NCI-H2029 (cell line): ENCODE measurements at places on chromosomes 4 and X.

DNA sequence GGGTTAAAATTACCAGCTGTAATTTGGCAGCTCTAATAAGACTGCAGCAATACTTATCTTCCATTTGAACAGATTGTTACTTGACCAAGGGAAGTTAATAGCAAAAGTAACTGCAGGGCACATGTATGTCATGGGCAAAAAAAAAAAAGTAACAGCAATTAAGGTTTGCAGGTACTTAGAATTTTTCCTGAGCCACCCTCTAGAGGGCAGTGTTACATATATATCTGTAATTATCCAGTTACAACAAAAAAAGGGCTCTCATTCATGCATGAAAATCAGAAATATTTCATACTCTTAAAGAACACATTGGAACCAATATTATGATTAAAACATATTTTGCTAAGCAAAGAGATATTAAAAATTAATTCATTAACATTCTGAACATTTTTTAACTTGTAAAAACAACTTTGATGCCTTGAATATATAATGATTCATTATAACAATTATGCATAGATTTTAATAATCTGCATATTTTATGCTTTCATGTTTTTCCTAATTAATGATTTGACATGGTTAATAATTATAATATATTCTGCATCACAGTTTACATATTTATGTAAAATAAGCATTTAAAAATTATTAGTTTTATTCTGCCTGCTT lies 25.1 kb downstream of the XIAP start:
- DNase-seq: peak; percentile 21

GRCh38 chr4:145580906-145581305 lies 38.3 kb upstream of the MMAA start:
- DNase-seq: no peak

DNA sequence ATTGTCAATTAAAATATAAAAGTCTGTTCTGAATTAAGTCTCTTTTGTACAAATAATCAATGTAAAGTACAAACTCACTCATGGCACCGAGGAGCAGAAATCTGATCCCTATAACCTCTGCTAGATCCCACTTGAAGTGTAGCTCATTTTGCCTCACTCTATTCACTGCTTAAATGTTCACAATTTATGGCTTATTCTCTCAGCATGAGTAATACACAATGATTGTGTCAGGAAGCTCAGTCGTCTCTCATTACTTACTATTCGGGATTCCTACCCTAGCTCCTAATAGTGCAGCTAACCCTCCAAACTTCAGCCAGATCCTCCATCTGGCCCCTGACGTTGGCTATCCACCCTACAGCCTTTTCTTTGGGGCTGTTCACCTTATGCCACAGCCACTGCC lies 4.7 kb upstream of the AMMECR1 start:
- DNase-seq: no peak

DNA sequence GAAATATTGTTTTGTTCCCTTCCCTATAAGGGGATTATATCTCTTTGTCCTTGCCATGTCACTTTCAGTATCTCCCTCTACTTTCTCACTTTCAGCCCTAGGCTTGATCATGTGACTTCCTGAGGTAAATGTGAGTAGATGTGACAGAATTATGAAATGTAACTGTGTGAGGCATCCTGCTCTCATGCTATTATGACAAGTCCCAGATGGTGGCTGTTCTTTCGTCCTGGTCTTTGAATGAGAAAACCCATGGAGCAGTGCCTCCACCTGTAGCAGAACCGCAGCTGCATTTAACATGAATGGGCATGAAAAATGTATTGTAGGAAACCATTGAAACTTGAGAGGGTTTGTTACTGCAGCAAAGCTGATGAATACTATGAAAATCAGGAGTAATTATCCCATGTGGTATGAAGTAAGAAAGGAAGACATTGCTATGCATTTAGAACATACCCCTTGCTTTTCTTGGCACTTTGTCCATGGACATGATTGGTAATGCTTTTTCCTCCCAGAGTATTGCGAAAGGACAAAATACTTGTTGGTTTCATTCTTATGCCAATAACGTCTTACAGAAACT lies 202.2 kb upstream of the GPRIN3 start:
- no peak for DNase-seq

DNA sequence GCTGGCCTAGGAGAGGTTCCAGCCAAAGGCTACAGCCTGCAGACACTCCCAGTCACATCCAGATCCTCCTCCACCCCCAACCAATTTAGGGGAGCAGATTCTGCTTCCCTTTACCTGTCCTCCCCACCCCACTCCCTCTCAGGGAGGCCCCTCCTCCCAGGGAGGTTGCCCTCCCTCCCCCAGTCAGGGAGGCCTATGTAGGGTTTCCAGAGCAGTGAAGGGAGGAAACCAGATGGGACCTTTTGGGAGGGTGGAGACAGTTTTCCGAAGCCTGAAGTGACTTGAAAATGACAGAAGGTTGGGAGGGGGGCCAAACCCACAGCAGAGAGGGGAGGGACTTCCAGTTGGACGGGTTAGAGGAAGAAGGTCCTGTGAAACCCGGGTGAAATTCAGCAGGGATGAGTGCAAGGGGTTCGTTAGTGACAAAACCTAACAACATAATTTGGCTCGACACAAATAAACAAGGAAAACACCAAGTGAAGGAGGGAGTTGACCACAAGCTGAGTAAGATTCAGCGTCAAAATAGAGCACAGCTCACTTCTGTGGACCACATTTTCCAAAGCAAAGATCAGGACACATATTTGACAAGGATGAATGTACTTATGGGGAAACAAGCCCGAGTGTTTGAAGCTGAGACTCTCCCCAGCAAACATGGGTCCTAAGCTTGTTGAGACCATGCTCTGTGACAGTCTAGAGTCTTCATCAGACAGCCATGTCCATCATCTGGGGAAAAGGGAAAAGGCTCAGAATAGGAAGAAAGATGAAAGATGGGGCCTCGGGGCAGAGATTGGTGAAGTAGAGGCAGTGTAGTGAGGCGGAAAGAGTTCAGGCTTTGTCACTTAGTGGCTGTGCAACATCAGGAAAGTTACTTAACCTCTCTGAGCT lies 46.4 kb downstream of the PRPS1 start:
- no peak for DNase-seq

DNA sequence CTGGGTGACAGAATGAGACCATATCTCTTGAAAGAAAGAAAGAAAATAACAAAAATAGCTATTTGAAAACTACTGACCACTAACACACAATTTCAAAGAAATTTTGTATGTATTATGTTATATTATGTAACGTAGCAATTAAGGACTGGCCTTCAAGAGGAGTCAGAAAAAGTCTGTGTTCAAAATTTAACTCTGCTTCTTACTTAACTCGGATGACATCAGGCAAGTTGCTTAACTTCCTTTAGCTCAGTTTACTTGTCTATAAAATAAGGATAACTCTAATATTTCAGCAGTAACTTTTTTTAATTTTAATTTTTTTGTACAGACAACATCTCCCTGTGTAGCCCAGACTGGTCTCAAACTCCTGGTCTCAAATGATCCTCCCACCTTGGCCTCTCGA lies 14.6 kb upstream of the PRSS12 start:
- DNase-seq: no peak

GRCh38 chr4:31442236-31442635 lies 722.1 kb downstream of the PCDH7 start:
- no peak for DNase-seq

DNA sequence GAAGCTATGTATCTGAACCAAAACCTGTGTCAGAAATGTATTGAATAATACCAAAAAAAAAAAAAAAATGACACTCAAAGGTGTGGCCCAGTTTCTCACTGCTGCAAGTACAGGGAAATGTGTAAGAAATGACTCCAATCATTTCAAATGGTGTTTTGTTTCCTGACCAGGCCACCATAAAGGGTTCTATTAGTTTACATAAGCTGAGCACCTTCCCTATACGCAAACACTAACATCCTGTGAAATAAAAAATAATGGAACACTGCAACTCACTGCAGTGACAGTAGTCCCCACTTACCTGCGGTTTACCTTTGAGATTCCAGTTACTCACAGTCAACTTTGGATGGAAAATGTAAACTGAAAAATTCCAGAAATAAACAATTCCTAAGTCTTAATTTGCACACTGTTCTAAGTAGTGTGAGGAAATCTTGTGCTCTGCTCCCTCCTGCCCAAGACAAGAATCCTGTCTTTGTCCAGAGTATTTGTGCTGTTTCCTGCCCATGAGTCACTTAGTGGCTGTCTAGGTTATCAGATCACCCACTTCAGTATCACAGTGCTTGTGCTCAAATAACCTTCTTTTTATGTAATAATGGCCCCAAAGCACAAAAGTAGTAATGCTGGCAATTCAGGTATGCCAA lies 265.3 kb downstream of the RCHY1 start:
- DNase-seq: peak; percentile 64

GRCh38 chr4:95018785-95019184 lies 261.0 kb downstream of the BMPR1B start:
- DNase-seq: no peak

- DNase-seq: no peak
These were observed 9.7 kb upstream of the IRAK1 start for GRCh38 chrX:154029439-154029838.

- no peak for DNase-seq
These were observed 62.6 kb downstream of the NSUN7 start for GRCh38 chr4:40812386-40812785.

GRCh38 chr4:68831642-68832041 lies 15.8 kb downstream of the UGT2B10 start:
- DNase-seq: no peak

- DNase-seq: no peak
These were observed 1.7 kb upstream of the TMEM271 start for GRCh38 chr4:577499-578450.

GRCh38 chr4:87946766-87947165 lies 28.7 kb upstream of the SPP1 start:
- DNase-seq: no peak

- DNase-seq: no peak
These were observed 157.7 kb downstream of the CEP135 start for GRCh38 chr4:56106180-56107147.

DNA sequence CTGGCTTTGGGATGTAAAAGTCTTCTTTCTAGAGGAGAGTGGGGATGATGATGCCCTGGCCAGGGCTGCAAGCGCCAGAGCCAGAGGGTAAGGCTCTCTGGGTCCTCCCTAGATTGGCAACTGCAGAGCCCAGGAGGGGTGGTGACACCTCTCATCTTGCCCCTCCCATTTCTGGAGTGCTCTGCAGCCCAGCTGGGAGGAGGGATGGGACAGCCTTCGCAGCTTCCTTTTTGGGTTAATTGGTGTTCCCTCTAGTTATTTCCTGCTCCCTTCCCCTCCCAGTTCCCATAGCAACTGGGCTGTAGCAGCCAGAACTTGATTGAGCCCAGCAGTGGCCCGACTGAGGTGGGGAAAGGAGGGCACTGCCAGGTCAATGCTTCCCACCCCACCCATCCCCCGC lies 19.2 kb downstream of the NALF2 start:
- DNase-seq: no peak

- no peak for DNase-seq
These were observed 280.2 kb upstream of the SLC7A11 start for GRCh38 chr4:138522366-138522765.

- DNase-seq: no peak
These were observed 17.7 kb upstream of the RPS6KA3 start for GRCh38 chrX:20284444-20284843.

DNA sequence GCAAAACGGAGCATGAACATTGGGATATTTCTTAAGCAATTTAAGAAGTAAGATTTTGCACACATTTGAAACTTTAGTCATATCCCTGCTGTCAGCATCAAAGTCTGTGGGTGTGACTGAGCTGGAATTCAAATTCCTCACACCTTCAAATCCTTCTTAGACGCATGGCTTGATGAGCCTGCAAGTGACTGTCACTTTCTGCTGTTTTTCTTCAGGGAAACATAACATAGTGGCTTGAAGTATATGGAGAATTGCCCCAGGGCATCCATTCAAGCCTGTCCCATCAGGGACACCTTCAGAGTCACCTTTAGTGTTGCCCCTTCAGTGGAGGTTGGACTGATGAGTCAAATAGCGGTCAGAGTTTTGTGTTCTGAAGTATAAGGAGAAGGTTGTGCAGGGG lies 17.4 kb downstream of the FHDC1 start:
- no peak for DNase-seq
